SJSA1 (cell line): ENCODE measurements at places on chromosomes 2 and 18.
A peak's percentile ranks its signal among the peaks of the same experiment; 100 is the strongest.

DNA sequence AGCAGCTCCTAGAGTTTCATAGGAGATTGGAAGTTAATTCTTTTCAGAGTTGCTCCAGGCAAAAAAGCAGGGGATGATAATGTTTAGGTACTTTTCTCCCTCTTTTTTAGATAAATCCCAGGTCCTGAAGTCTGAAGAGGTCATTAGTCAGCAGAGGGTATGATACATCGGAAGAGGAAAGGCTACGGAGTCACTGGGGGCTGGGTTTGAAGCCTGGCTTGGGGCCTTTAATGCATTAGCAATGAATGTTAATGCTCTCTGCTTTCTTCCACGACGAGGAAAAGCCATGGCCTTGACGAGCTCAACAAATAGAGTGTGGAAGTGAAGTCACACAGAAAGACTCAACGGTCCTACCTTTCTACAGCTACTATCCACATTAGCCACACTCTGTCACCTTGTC, 235.1 kb downstream of the NCKAP5 start:
- no peak for DNase-seq

- peak; percentile 83 for DNase-seq
Measured at GRCh38 chr2:143645921-143646645, 516.9 kb downstream of the ARHGAP15 start.

DNA sequence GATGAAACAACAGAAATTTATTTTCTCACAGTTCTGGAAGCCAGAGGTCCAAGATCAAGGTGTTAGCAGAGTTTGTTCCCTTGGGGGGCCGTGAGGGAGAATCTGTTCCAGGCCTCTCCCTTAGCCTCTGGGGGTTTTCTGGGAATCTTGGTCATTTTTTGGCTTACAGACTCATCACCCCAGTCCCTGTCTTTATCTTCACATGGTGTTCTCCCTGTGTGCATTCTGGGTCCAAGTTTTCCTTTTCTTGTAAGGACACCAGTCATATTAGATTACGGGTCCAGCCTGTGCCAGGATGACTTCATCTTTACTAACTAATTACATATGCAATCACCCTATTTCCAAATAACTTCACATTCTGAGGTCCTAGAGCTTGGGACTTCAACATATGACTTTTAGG, 292.5 kb upstream of the TRIB2 start:
- DNase-seq: no peak

GRCh38 chr2:69046221-69046662, 33.3 kb downstream of the ANTXR1 start:
- peak; percentile 81 for DNase-seq

- peak; percentile 78 for DNase-seq
Measured at GRCh38 chr2:133303150-133303549, 265.1 kb downstream of the NCKAP5 start.

- DNase-seq: no peak
Measured at GRCh38 chr2:149192427-149192826, 138.0 kb upstream of the LYPD6 start.

GRCh38 chr2:142914507-142915313, 37.2 kb downstream of the KYNU start:
- no peak for DNase-seq

DNA sequence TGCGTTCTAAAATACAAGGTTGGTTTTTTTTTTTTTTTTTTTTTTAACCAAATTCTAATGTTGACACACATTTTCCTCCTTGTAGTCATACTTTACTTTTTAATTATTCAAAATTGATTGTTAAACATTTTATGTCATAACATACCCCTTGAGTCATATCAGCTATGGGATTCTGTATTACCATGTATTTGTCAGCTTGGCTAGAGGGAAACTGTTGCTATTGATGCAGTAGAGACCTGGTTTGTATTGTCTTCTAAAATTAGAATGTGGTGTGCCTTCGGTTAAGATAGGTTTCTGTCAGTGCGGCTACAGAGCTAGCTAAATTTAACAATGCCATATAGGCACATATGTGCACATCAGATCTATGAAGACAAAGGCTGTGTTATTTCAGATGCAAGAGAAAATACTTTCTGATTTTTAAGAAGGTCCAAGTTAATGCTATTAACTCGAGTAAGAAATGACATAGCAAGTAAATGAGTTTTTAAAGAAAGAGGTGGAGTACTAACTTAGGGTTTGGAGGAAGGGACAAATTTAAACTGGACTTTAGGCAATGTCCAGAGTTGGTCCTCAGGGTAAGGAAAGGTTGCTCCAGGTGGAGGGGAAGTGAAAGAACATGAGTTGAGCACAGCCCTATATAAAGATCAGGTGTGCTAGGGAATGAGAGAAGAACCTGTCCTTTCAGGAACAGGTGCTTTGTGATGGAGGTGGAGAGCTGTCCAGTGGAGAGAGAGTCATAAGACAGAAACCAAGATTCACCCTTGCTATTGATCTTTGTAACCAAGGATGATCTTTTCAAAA, 152.3 kb downstream of the PRPF40A start:
- no peak for DNase-seq

GRCh38 chr2:196277002-196277401, 105.6 kb upstream of the STK17B start:
- DNase-seq: no peak

DNA sequence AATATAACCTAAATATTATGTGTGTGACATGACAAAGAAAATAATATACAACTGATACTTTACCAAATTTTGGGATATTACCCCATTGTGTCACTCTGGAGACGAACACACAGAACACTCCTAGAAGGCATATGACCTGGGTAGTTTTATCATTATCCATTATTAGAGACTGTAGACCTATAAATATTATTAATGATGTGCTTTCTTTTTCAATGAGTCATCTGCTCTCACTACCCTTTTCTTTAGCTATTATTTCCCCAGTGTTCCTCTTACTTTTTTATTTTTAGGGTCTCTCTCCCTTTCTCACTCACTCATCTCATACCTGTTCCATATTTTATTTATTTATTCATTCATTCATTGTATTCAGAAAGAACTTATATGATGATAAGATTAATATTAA, 143.3 kb upstream of the ITGA4 start:
- no peak for DNase-seq

DNA sequence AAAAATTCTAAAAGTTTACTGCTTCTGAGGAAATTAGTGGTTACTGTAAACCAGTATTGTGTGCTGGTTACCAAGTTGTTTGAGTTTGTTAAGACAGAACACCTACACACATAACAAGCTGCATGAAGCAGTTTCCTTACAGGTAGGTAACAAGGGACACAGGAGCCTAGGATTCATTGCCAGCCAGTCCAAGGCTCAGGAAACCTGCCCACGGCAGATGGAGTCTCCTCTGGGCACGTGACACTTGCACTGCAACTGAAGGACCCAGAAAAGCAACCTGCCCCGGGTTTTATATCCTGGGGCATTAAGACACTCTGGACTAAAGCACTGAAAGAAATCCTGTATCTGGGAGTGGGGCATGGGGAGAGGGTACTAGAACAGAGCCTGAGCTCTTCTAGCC, 639.3 kb downstream of the ADCYAP1 start:
- DNase-seq: no peak
